Right forelimb (tissue), 1 donor: ENCODE measurements at places on chromosomes 6 and 20.

- DNase-seq: no peak
These were observed 68.2 kb downstream of the PSMG4 start for GRCh38 chr6:3326981-3327380.

DNA sequence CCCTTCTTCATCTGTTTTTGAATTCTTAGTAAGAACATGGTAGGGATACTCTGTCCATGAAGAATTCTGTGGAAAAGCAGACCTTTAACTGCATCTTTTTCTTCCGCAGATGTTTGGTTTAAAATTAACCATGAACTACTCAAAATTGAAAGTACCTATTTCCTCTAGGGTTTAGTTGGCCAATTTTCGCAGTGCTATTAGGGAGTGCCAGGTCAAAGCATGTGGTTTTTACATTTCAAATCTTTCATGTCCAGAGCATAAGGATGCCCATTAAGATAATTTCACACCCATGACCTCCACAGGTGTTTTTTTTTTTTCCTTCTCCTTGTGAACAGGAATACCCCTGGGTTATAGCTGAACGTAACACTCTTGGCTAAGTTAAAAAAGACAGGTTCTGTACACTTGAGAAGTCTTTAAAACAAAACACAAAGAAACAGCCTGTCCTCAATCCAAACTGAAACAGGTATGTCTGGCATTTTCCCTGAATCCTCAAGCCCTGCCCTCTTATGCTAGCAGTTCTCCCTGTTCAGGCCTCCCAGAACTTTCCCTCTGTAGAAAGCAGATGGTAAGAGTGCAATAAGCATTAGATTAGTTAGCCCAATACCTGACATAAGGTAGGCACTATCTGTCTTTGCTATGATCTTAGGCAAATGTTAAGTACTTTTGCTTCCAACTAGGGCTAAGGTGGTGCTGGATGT is 67.1 kb downstream of the ELOVL5 start:
- DNase-seq: no peak

DNA sequence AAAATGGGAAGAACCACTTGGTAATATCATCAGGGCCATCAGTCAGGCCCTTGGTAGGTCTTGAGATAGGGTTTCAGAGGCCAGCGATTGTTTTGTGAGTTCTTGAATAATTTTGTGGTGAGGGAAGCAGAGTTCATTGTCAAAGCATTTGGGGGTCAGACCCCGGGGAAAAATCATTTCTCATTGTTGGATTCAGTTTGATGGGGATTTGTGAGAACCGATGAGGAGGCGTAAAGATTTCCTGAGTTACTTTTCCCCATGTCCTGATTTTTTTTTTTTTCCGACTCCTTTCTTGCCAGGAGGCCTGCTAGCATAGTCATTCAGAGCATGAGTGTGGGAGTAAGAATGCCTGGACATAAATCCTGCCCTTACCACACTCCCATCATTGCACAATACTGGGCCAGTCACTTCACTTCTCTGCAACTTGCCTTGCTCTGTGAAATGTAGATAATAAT is 60.3 kb downstream of the TSHZ2 start:
- DNase-seq: peak; percentile 53

DNA sequence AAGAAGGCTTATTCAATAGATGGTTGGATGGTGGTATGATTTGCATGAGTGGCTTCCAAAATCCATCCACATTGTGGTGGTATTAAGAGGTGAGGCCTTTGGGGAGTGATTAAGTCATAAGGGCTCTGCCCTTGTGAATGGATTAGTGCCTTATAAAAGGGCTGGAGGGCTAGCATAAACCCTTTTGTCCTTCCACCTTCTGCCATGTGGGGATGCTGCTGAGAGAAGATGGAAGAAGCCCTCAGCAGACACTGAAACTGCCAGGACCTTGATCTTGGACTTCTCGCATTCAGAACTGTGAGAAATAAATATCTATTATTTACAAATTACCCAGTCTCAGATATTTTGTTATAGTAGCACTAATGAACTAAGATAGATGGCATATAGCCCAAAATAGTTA is 27.8 kb upstream of the SRPK1 start:
- no peak for DNase-seq

DNA sequence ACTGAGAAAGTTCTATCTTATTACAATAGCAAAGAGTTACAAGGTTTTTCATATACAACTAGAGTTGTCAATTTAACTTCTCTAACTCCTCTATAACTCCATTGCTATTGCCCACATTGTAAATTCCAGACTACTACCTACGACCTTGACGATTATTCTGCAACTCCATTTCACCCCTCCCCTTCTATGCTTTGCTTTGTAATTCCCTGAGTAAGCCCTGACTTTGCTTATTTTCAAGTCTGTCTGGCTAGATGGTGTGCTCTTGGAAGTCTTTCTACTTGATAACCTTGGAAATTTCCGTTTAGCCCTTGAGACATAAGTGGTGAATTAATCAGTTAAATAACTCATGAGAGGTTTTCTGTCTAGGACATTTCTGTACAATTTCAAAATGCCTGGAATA is 161.4 kb downstream of the C6orf58 start:
- no peak for DNase-seq
